ENCODE measurements at places on chromosomes 16 and 17. TPM values are rescaled to one million over a fixed set of nuclear protein-coding genes. Genes with fewer than 3 reads are reported as not detected.

- no peak for DNase-seq
Measured at GRCh38 chr17:14871921-14872320, 393.2 kb downstream of the PMP22 start.

DNA sequence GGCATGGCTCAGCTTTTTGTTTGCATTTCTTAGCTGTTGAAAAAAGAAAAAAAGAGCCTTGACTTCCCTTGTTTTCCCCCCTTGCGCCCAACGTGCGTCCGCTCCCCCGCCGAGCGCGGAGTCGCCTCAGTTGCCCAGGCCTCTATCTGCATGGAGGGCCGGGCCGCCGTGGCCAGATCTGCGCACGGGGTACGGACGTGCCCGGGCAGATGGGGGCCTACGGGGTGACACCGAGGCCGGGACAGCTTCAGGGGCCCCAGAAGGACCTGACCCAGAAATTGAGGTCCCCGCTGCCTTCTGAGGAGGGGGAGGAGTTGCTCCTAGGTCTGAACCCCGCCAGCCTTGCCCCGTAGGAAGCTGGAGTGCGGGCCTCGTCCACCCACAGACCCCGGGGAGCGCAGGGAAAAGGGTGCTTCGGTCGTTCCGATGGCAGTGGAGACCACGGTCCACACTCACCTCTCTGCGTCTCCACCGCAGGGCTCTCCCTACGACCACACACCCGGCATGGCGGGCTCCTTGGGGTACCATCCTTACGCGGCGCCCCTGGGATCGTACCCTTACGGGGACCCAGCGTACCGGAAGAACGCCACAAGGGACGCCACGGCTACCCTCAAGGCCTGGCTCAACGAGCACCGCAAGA, 1.5 kb downstream of the IRX5 start:
- no peak for DNase-seq

DNA sequence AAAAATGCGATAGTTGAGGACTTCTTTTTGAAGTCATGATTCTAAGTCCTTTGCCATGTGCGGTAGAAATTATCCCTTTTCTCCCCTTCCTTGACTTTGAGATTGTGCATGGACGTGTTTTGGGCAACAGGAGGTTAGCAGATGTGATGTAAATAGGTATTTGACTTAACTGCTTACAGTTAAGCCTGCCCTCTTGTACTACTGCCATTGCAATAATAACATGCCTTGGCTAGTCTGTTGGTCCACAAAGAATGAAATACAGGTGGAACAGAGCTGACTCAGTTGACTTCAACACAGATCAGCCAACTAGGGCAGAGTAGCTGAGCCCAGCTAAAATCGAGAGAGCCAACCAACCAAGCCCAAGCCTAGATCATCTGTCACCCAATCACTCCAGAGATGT, 125.5 kb downstream of the BRIP1 start:
- no peak for DNase-seq

The MRPS7 gene
- total RNA-seq = 70.2 TPM

- no peak for DNase-seq
Measured at GRCh38 chr17:8916466-8916865, 49.0 kb upstream of the PIK3R6 start.

GRCh38 chr17:74453665-74454196, 12.7 kb upstream of the CD300A start:
- DNase-seq = no peak

The G6PC1 gene
- not detected for total RNA-seq

- DNase-seq = no peak
Measured at GRCh38 chr16:5575646-5576245, 478.2 kb upstream of the EEF2KMT start.

- no peak for DNase-seq
Measured at GRCh38 chr17:79862771-79863440, 23.7 kb upstream of the CBX4 start.

DNA sequence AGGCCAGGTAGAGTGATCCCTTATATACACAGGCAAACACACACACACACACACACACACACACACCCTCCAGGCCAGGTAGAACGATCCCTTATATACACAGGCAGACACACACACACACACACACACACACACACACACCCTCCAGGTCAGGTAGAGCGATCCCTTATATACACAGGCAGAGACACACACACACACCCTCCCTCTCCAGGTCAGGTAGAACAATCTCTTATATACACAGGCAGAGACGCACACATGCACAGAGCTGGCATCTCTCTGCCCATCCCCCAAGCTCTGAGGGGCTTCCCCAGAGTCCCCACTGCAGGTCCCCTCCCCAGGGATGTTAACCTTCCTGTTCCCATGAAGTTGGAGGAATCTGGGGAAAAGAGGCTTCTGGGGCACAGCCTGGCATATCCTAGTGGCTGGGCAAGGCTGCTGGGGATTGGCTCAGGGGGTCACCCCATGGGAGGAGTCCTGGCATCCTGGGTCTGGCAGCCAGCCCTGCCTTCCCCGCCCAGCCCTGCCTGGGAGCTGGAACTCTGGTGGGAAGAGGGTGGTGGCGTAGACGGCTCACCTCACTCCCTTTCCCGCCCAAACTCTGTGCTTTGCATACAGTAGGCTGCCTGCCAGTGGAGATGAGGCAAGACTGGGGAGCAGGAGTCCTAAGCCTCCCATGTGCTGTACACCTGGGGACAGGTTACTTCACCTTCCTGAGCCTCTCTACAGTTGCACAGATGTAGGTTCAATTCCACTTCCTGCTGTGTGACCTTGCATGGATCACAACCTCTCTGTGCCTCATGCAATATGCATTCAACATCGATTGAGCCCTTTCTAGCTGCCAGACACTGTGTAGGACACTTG, 41.8 kb downstream of the TEKT5 start:
- DNase-seq = no peak

DNA sequence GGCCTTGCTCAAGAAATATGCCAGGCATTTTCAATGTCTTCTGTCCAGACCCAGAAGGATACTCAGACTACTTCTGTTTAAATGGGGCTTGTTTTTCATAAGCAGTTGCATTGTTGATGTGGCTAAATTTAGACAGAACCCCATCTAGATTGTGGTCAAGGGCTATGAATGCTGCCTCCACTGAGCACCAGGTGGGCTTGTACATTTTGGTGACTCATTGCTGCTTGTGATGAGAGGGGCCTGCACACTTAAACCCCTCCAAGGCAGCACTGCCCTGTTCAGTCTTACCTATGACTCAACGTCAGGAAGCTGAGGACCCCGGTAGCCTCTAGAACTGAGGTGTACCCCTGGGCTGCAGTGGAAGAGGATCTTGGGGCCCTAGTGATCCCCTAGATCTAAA, 144.0 kb downstream of the PRKCA start:
- no peak for DNase-seq

DNA sequence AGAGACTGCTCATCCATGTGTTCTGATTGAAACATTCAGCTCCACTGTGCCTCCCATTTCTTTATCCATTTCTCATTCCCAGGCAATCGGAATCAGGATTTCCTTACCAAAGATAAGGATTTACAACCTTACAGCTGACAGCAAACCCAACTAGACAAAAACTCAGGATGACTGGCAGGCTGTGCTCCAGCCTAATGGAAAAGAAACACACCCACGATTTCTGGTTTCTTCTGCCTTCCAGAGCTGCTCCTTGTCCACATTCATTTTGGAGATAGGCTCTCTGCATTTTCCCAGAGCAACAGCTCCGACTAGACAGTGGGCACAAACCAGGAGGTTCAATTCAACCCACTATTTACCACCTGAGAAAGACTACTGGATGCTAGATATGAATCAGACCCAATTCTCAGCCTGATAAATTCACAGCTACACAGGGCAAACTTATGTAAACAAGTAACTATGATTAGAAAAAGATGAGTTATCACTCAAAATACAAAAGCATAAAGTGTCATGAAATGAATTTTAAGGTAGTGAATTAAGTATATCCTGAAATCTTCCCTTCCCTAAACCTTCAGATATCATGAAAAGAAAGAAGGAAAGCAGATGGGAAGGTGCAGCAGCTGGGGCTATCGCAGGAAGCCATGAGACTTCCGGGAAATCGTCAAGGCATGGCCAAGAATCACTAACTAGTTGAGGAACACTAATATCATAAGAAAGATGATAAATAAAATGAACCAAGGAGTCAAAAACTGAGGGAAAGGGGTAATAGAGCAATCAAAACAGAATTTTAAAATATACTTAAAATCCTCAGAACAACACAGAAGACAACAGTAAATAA, 44.8 kb upstream of the CLEC18B start:
- DNase-seq = no peak

GRCh38 chr16:15682105-15682570, 32.1 kb downstream of the NDE1 start:
- peak; percentile 63 for DNase-seq

The KSR1 gene
- 17.4 TPM for total RNA-seq

DNA sequence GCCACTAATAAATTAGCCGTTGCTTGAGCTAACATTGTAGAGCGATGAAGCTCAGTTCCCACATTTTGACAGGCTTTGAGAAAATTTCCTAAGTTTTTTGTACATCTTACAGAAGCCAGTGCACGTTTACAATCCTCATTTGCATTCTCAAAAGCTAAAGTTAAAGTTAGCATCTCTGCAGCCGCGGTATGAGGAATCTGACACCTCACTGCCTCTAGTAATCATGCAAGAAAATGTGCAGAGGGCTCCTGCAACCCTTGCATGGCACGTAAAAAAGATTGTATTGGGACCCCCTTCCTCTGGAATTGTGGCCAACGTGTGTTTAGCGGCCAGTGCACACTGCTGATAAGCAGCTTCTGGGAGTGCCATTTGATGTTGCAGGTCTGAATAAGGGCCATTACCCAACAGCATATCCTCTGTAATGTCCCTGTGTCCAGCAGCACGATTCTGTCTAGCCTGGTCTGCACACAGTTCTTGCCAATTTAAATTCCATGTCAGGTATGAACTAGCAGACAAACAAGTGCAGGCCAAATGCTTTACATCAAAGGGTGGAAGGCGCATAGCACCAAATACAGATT, 12.4 kb upstream of the ZNF689 start:
- no peak for DNase-seq

- no peak for DNase-seq
Measured at GRCh38 chr17:39341541-39341940, 59.9 kb downstream of the FBXL20 start.

- no peak for DNase-seq
Measured at GRCh38 chr17:60387666-60388065, 4.3 kb downstream of the USP32 start.

GRCh38 chr17:45906927-45907622, 12.7 kb downstream of the MAPT start:
- DNase-seq = no peak

DNA sequence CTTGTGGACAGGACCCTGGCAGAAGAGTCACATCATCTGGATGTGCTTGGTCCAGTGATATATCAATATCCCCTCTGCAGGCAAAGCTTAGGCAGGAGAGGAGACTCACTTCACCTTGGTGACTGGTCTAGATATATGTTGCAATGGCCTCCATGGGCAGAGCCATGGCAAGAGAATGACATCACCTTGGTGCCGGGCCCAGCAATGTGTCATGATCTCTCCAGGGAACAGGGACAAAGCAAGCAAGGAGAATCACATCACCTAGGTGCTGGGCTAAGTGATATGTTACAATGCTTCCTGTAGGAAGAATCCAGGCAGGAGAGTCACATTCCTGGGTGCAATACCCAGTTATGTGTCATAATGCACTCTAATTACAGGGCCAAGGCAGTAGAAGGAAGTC, 2106.2 kb downstream of the TP53TG3F start:
- no peak for DNase-seq

The ZMYND15 gene
- not detected for total RNA-seq

- no peak for DNase-seq
Measured at GRCh38 chr16:89224665-89225064, 7.2 kb downstream of the ZNF778 start.

The FADS6 gene
- not detected for total RNA-seq

DNA sequence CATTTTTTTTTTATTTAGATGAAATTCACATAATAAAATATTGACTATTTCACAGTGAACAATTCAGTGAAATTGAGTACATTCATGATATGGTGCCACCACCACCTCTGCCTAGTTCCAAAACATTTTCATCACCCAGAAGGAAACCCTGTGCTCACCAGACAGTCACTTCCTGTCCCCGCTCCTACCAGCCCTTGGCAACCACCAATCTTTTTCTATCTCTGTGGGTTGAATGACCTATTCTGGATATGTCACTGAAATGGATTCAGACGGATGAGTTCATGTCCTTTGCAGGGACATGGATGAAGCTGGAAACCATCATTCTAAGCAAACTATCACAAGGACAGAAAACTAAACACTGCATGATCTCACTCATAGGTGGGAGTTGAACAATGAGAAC, 40.5 kb downstream of the ATP2C2 start:
- no peak for DNase-seq

DNA sequence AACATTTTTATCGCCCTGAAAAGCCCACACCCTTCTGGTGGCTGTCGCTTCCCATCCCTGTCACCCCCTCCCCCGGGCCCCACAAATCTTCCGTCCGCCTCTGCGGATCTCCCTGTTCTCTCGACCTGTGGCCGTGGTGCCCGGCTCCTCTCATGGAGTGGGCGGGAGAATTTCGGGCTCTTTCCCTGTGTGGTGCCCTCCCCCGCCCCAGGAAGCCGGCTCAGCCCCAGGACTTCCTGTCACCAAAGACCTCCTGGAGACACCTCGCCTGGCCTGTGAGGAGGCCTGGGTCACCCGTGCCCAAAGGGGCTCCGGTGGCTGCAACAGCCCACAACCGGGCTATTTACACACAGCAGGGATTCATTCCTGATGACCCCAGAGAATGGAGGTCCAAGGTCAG, 26.1 kb upstream of the UBE2I start:
- DNase-seq = no peak

GRCh38 chr16:77553130-77553529, 118.3 kb upstream of the ADAMTS18 start:
- no peak for DNase-seq

The TVP23A gene
- not detected for total RNA-seq

- no peak for DNase-seq
Measured at GRCh38 chr16:31474773-31475738, 3.1 kb downstream of the TGFB1I1 start.

GRCh38 chr17:36004594-36005108, 3.3 kb upstream of the CCL15 start:
- DNase-seq = peak; percentile 32

The KRTAP4-5 gene
- not detected for total RNA-seq

DNA sequence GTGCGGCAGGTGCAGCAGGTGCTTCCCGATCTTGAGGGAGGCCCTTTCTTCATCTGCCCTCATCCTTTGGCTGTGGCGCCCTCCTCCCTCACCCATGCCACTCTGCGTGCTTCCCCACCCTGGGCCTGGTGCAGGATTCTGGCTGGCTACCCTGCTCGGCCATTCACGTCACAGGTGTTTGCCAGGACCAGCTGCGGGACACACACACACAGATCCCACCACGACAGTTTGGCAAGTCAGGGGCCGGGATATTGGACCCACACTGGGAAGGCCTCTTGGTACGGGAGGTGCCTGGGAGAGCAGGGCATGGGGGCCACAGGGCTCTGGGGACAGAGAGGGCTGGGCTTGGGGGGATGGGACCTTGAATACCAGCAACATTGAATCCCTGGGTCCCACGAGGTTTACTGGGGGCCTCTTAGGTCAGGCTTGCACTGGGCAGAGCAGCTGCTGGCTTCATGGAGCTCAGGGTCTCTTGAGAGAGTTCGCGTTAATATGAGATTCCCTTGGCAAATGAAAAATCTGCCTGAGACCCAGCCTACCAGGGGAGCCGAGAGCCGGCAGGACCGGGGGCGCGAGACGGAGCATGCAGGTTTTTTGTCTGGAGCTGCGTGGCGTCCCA, 15.1 kb downstream of the ADCY7 start:
- DNase-seq = no peak

- DNase-seq = no peak
Measured at GRCh38 chr16:19242186-19242585, 43.3 kb upstream of the CLEC19A start.

The KRTAP2-2 gene
- not detected for total RNA-seq

The TBC1D3E gene
- not detected for total RNA-seq

The ATP6V0A1 gene
- total RNA-seq = 20.2 TPM

Data from dermis microvascular lymphatic vessel endothelial cell (primary cell).